ENCODE measurements at places on chromosomes 7 and 10.

DNA sequence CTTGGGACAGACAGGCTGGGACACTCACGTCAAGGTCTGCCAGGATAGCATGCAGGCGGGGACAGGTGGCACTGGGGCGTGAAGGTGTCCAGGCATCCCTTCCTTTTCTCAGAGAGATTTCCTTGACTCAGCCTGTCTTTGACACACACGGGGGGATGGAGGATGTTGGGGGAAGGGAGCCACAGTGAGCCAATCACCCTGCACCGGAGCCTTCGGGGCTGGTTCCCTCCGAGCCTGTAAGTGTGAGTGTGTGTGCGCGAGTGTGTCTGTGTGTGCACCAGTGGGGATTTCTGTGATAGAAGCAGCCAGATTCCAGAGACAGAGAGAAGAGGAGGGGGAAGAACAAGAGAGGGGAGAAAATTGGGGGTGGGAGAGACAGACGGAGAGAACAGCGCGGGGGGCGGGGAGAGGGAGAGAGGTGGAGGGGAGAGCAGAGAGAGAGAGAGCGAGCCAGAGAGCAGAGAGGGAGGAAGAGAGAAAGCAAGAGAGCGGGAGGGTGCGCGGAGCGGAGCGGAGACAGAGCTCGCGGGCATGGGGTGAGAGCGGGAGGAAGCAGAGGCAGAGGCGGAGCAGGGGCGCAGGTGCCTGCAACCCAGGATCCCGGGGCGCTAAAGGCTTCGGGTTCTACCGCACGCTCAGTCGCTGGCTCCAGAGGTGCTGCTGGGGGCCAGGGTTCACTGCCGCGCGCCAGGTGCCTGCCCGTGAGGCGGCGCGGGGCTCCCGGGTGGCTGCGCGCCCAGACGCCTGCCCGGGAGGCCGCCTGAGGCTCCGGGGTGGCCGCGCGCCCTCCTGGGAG is 466 bp upstream of the GPR26 start:
- DNase-seq = no peak

- no peak for DNase-seq
These were observed 1.4 kb downstream of the STK32C start for GRCh38 chr10:132306343-132306685.

- no peak for DNase-seq
These were observed 33.8 kb upstream of the ZFAND2A start for GRCh38 chr7:1193593-1194424.

GRCh38 chr10:16919121-16919982 is 102.1 kb upstream of the RSU1 start:
- no peak for DNase-seq

- DNase-seq = peak; percentile 23
These were observed at the start of gene IGF2BP3 for GRCh38 chr7:23470330-23471105. Gene IGF2BP3, minus strand, starts transcription at chr7:23470491. Its CDS starts 381 bp downstream, at chr7:23470110.

- DNase-seq = no peak
These were observed 45.8 kb downstream of the FIGNL1 start for GRCh38 chr7:50404392-50404791.

- no peak for DNase-seq
These were observed 335.4 kb upstream of the ANKRD30A start for GRCh38 chr10:36789974-36790373.

DNA sequence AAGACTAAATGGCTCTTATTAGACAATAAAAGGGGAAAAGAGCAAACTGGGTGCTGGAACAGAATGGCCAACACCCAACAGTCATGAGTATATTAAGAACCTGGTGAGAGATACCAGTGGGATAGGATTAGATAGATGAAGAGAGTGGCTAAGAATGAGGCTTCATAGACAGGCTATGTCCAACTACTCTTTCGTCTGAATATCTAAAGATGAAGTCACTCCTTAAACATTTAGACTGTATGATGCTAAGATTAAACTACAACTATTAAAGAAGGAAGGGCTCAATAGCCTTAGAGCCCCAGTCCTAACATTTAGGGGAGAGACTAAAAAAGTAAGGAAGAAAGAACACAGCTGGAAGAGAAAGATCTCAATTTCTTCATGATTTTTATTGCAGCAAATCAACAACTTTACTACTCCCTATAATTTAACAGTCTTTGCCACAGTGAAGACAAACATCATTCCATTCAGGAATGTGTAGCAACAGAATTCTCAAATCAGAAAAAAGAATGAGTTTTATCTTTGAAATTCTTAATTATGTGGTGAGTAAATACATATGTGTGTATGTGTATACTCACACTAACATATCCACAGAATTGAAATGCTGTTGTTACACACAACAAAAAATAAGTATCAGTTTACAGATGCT is 45.6 kb downstream of the CACNA2D1 start:
- no peak for DNase-seq

GRCh38 chr10:124010563-124011131 is 82.8 kb downstream of the CHST15 start:
- no peak for DNase-seq

DNA sequence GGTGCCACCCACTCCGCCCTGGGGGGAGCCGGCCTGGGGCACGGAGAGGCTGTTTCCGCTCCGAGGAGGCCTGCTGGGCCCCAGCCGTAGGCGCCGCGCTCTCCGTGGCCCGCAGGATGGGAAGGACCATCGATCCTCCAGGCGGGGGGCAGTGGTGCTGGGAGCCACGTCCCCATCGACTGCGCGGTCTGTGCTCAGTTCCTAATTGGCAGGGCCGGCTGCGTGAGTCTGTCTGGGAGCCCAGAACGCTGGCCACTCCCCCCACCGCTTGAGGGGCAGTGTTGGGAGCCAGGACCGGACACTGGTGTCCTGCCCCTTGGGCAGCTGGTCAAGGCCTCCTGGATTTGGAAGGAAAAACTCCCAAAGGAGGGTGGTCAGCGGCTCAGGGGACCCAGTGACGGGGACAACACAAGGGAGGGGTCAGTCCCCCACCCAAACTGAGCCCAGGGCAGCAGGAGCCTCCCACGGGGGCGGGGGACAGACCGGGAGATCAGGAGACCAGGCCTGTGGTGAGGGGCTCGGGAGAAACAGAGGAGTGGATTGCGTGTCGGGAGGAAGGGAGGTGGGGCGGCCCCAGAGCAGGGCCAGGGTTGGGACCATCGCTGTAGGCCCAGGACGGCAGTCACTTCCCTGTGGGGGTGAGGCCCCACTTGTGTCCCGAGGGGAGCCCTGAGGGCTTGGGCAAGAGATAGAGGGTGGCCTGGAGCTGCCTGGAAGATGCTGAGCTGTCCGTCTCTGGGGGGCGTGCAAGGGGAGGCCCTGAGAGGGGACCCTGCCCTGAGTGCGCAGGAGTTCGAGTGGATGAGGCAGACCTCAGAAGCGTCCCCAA is 89.0 kb downstream of the UNCX start:
- no peak for DNase-seq

DNA sequence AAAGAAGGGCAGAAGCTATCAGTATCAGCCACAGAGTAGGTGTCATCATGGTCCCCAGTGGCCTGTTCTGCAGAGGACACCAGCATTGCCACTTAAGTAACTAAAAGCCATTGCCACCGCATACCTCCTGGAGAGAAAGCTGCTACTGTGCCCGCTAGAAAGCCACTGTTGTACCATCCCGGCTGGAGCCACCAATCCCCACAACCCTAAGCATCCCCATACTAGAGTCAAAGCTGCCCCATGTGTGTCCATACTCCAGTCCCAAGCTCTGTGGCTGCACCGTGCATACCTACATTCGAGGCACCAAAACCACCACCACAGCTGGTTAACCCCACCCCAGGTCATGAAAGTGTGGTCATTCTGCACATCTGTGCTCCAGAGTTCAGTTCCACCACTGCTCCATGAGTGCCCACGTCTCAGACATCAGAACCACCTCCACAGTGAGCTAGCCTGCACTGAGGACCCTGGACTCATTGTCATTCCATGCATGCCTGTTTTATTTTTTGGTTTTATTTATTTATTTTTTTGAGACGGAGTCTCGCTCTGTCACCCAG is 9.5 kb upstream of the SEPTIN14 start:
- DNase-seq = no peak

DNA sequence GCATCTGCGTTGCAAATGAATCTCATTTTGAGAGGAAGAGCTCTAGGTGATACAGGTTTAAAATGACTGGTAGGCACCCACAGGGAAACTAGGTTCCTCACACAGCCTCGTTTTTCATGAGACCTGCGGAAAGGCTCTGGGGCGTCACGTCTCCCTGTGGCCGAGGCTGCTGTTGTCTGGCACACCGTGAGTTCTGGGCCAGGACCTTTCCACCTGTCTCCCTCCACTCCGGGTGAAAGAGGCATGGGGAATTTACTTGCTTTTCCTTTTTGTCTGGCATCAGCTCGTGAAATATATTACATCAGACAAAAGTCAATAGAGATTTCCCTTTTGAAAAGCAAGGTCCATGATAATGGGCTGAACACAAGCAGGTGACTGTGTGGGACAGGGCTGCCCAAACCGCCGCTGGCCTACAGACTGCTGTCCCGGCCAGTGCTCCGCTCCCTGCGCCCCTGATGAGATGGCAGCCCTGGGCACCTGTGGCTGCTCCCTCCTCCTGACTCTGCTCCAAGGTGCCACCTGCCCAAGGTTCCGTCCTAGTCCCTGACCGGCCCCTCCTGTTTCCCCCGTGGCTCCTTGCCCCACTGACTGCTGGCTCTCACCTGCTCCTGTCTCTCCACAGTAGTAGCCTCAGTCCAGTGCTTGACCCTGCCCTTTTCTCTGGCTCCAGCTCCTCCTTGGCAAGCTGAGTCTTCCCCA is 109.6 kb downstream of the NKX6-2 start:
- DNase-seq = no peak

DNA sequence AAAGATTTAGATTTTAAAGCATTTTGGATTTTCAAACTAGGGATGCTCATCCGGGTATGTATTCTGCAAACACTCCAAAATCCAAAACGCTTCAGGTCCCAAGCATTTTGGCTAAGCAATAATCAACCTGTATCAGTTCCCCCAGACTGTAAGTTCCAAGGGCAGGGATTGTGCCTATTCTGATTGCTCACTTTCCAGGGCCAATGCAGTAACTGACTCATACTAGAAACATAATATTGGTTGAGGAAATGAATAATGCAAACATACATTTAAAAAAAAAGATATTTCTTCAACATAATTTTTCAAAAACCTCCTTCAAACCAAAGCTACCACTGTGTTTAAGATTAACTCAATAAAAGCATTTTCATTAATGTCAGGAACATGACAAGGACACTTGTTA is 69.5 kb downstream of the HIBADH start:
- DNase-seq = no peak

All from memory B cell (primary cell).